ENCODE measurements at places on chromosomes 16 and 17.

DNA sequence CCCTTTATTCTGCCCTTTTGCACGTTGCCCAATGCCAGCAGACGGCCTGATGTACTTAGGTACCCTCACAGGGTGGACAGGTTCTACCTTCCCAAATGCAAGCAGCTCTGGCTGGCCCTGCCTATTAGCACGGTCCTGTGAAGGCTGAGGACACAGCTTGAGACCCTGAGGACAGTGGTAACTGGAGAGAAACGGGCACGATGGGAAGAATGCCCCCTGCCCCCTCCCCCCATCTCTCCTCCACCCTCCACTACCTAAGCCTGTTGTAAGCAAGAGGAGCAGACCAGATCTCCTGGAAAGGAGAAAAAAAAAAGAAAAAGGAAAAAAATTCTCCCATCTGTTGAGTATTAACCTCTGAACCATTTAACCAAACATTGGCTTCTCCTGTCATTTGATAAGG, 34.1 kb downstream of the MEOX1 start:
- DNase-seq, result no peak

- DNase-seq, result no peak
Measured at GRCh38 chr17:2412561-2413021, 11.7 kb upstream of the MNT start.

DNA sequence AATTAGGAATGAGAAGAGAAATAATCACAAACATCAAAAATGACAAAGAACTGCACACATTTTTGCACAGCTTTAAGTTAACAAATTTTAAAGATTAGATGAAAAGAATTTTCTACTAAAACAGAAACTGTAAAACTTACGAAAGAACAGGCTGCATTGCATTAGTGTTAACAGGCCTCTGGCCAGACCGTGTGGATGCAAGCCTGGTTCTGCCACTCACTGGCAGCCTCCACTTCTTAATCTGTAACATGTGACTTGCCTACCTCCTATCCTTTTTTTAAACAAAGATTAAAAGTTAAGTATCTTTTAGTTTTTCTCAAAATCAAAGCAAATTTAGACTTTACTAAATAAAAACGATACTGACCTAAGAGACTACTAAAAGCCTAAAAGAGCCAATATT, 37.5 kb downstream of the CREBBP start:
- DNase-seq, result no peak

- DNase-seq, result no peak
Measured at GRCh38 chr17:8159032-8159400, 3.7 kb downstream of the VAMP2 start.

DNA sequence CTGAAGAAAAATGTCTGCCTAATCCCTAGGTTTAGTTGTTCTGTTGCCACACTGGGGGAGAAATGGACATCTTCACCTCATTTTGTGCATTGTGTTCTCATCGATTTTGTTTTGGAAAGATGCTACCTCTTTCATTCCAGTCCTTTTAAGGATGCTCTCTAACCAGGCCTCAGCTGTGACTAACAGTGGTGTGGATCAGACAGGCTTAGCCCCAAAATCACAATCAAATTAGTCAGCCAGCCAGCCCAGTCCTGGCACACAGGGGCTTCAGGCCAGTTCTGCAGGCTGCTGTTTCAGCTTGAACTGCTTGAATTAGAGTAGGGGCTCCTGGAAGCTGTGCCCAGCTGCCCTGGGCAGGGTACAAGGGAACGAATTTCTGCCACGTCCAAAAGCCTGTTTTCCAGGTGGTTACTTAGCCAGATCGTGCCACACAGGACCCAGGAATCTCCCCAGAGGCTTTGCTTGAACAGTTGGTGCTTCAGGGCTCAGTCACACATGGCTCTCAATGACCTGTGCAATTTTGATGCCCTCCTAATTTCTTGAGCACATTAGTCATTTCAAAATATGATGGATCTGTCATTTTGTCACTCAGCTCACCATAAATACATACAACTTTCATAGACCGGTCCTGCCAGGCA, 60.7 kb downstream of the CLEC16A start:
- DNase-seq, result peak; percentile 64

DNA sequence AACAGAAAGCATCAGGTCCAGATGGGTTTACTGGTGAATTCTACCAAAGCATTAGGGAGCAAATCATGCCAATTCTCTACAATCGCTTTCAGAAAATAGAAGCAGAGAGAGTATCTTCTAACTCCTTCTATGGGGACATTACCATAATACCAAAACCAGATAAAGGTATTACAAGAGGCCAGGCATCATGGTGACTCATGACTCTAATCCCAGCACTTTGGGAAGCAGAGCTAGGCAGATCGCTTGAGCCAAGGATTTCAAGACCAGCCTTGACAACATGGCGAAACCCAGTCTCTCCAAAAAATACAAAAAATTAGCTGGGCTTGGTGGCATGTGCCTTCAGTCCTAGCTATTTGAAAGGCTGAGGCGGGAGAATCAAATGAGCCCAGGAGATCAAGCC, 23.0 kb downstream of the HBQ1 start:
- DNase-seq, result no peak

DNA sequence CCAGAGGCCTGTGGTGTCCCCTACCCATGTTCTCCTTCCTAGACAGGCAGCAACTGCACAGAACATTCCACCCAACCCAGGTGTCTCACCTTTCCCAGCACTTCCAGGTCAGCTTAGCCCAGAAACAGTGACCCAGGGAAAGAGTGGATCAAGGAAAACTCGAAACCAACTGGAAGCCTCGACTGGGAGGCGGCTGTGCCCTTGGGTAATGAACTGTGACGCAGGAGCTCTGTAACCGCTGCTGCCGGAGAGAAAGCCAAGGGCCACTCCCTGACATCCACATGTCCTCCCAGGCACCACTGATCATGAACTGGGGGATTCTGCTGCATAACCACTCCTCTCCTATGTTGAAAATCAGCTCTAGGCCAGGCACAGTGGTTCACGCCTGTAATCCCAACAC, 34.4 kb downstream of the WDR59 start:
- DNase-seq, result no peak

DNA sequence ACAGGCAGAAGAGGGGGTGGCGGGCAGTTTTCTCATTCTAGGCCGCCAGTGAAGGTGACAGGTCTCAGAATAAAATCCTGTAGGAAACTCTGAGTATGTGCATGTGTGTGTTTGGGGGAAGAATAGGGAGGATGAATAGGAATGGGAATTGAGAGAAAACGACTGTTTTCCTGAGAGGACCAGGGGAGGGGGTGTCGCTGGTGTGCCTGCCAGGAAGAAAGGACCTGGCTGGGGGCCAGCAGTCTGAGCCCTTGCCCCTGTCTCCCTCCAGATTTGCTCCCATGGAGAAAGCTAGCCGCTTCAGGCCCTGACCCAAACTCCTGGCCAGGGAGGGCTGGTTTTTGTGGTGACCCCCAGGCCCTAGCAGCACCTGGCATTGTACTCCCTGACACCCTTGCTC, 14.4 kb downstream of the C17orf50 start:
- no peak for DNase-seq

DNA sequence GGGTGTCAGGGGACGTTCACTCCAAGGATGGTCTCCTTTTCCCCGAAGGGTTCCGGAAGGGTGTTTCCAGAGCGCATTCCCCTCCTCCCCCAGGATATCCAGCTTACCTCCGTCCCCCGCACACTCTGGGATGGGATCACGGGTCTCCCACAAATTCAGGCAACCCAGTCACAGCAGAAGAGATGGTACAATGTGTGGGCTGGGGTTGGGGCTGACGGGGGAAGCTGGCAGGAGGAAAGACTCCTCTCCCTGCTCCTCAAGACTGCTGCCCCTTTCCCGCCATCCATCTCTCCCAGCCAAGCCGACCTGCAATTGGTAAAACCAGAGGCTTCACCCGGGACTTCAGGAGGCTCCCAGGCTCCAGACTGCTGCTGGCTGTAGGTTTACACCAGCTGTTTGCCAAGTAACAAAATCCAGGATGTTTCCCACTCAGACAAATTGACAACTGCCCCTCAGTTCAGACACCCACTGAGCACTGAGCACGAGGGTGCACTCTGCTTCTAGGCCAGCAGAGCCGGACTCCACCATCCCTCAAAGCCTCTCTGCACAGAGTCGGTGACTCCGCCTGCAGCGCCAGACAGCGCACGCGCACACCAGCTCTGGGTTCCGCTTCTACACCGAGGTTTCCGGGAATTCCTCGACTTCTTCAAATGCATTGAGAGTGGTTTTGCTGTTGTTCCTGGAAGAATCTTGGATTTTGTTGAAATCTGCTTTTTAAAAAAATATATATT, 37.7 kb downstream of the ASPA start:
- no peak for DNase-seq

DNA sequence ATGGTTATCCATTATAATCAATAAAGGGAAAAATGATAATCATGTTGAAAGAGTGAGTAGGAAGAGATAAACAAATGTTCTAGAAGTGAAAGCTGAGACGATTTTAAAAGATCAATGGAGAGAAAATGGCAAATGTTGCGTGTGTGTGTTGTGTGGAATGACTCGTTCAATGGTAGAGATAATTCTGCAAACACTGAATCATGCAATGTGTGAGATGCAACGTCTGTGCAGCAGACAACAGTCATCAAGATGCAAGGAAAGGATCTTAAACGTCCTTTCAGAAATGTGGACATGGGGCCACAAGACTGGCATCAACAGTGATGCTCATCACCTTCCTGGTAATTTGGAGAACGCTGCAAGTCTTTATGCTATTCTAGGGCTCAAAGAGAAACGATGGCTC, 124.4 kb downstream of the CDYL2 start:
- no peak for DNase-seq

- no peak for DNase-seq
Measured at GRCh38 chr16:88377961-88378360, 4.8 kb upstream of the ZNF469 start.

GRCh38 chr17:66420961-66421371, 118.6 kb downstream of the PRKCA start:
- peak; percentile 27 for DNase-seq

- DNase-seq, result no peak
Measured at GRCh38 chr16:68360547-68360946, 49.7 kb downstream of the PRMT7 start.

DNA sequence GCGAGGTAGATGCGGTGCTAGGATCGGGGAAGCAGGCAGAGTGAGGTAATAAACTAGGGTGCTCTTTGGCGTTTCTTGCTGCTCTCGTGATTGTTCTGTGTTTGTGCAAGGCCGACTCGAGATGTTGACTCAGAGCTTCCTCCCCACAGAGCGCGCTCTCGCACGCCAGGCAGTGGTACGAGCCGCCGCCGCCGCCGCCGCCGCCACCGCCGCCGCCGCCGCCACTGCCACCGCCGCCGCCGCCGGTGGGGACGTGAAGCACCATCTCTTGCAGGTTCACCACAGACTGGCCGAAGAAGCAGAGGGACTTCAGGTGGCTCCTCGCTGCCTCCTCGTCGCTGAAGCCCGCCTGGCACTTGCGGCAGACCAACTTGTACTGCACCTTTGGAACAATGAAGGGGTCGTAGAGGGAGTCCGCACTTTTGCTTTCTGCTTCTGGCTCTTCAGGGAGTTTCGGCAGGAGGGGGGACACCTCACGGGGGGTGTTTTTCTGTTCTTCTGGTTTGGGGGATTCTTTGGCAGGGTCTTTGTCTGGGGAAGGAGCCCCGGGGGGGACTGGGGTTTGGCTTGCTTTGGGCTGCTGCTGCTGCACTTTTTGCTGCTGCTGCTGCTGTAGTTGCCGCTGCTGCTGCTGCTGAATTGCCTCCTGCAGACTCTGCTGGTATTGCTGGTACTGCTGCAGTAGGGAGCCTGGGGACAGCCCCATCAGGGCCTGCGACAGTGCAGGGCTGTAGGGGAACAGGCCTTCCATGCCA, 260.2 kb downstream of the ZFHX3 start:
- DNase-seq, result peak; percentile 81

- no peak for DNase-seq
Measured at GRCh38 chr17:16361874-16362273, 8.6 kb upstream of the CENPV start.

GRCh38 chr16:89444151-89444723, 46.1 kb downstream of the ANKRD11 start:
- no peak for DNase-seq

DNA sequence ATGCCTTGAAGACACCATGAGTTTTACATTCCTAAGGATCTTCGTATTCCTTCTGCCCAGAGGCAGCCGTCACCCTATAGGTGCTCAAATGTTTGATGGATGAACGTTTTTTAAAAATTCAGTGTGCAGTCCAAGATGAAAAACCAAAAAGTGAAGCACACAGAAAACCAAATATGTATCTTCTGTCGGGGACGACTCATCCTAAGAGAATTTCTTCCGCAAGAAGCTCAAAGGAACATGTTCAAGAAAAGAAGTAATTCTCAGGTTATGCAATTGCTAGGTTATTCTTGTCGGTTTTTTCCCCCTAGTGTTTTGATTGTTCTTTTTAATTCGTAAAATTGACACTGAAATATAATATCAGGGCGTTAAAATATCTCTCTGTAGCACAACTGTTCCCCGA, 1.4 kb downstream of the CENPV start:
- peak; percentile 10 for DNase-seq

GRCh38 chr16:79628501-79628975, 28.0 kb upstream of the MAF start:
- DNase-seq, result no peak

DNA sequence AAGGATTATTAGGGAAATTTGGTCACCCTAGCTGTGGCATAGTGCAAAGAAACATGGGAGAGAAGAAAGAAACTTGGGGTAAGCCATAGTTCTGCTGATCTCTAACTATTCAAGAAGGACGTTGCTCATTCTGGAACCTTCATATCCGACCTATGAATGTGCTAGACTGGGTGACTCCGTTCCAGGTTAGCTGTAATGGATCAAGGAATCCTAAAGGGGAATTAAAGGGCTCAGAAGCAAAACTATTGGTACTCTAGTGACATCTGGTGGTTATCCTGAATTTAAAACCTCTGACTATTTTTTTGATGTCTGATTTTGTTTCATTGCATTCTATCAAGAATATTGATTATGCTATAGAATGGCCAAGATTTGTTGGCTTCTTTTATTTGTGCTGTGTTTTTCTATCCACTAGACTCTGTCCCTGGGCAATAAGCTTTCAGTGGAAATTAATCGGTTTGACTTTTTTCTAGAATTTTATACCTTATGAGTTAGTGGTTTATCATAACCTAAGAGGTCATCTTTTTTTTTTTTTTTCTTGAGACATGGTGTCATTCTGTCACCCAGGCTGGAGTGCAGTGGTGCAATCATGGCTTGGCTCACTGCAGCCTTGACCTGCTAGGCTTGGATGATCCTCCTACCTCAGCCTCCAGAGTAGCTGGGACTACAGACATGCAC, 19.5 kb downstream of the PCTP start:
- peak; percentile 52 for DNase-seq

DNA sequence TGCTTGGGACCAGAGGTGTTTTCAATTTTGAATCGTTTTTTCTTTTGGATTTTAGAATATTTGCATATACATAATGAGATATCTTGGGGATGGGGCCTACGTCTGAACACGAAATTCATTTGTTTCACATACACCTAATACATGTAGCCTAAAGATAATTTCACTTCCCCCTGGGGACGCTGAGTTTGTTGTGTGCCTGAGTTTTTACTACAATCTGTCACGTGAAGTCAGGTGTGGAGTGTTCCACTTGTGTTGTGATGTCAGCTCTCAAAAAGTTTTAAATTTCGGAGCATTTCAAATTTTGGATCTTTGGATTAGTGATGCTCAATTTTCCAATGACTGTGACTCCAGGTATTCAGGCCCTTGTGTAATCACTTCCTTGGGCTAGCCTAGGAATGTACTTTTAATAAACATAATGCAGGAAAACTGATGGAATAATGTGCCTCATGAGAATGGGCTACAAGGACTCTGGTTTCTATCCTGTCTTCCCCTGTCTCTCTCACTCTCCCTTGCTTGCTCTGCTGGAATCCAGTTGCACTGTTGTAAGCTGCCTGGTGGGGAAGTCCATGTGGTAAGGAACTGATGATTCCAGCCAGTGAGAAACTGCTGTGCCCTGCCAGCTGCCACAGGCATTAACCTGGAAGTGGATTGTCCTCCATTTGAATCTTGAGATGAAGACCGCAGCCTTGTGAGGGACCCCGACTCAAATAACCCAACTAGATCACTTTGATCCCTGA, 403.8 kb downstream of the SHISA9 start:
- no peak for DNase-seq

All from umbilical cord (tissue), 2 donors.